ENCODE measurements at places on chromosomes 12 and 14.
A peak's percentile ranks its signal among the peaks of the same experiment; 100 is the strongest.

- H3K27me3 ChIP-seq: no peaks in the 10 kb centered on the region
- DNase-seq: peak; percentile 24
- peaks cover 20% of the 10 kb centered on the region for H3K36me3 ChIP-seq
- peaks cover 46% of the 10 kb centered on the region for H3K4me1 ChIP-seq
Observed at GRCh38 chr14:59297071-59297776, 108.8 kb downstream of the DAAM1 start.

DNA sequence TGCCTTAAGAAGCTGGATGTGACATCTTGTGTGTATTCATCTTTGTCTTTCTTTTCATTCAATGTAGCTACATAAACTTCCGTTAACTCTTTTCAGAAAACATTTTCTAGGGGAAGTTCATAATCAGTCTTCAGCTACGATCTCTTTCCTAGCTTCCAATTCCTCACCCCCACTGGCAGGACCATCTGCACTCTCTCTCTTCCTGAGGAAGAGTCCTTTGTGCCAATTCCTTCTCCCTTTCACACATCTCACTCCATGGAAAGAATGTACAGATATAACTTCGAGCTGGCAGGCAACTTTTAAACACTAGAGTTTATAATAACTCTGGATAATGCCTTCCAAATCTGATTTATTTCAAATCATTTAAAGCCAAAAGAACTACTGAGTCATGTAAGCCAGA is 495.7 kb downstream of the GALC start:
- H3K4me3 ChIP-seq: no peak overlapping the region
- H3K4me1 ChIP-seq: no peaks in the 10 kb centered on the region
- no peak for DNase-seq

GRCh38 chr12:2389079-2389790 is 336.4 kb downstream of the CACNA1C start:
- no peak for DNase-seq
- no peaks in the 10 kb centered on the region for H3K4me1 ChIP-seq
- no peaks in the 10 kb centered on the region for H3K27me3 ChIP-seq
- H3K27ac ChIP-seq: no peak overlapping the region

DNA sequence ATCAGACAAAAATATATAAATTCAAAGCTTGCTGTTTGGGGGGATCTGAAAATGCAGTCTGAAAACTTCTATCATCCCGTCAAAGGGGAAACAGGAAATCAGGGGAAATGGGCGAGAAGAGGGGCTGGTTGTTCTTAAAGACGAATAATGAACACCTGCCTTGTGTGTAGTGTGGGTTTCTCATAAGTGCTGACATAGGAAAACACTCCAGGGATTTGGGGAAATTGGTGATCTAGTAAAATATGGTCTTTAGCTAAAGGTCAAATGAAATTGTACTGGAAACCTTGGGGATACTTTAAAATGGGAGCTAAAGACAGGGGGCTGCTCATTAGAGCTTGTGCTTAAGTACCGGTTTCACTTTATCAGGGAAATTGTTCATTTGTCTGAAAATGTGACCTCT is 39.6 kb upstream of the PIK3C2G start:
- H3K27me3 ChIP-seq: no peaks in the 10 kb centered on the region
- DNase-seq: no peak
- no peak overlapping the region for H3K27ac ChIP-seq
- no peaks in the 10 kb centered on the region for H3K4me1 ChIP-seq

DNA sequence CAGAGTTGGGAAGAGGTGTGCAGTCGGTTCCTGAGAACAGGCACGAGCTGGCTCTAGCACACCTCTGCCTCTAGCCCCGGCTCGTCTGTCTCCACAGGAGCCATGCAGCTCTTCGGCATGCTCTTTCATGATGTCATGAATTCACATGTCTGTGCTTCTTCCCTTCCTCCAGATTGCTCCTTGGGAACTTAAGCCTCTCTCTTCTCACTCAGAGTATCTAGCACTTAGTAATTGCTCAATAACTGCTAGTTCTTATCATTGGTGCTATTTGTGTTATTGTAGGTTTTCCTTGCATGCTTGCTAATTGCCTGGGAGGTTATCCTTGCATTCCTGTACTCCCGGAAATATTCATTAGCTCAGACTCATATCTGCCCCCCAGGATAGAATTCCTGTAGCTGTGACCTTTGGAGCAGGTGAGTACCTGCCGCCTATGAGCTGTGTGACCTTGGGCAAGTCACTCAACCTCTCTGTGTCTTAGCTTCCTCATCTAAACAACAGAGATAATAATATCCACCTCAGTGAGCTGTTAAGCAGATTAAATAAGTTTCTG is 19.5 kb downstream of the FAM181A start:
- no peaks in the 10 kb centered on the region for H3K27me3 ChIP-seq
- H3K4me3 ChIP-seq: no peak overlapping the region
- H3K27ac ChIP-seq: no peak overlapping the region

All from activated CD4-positive, alpha-beta T cell treated with anti-CD3 and anti-CD28 coated beads, Interleukin-2, amount 10 ng/mL, durations not matched to agents 7 days and 5 days (primary cell).